Activated B cell treated with CpG ODN at 0.5 μM for 24 hours (primary cell): ENCODE measurements at places on chromosomes 3 and 15.

- no peak for DNase-seq
These were observed 2.5 kb upstream of the HHLA2 start for GRCh38 chr3:108293858-108294257.

- no peak for DNase-seq
These were observed 68.0 kb downstream of the ATP11B start for GRCh38 chr3:182861348-182861747.

GRCh38 chr3:25895443-25895842 lies 105.6 kb downstream of the OXSM start:
- no peak for DNase-seq

GRCh38 chr15:86624261-86625036 lies 544.8 kb downstream of the AGBL1 start:
- DNase-seq: no peak

- no peak for DNase-seq
These were observed 50.1 kb downstream of the UMPS start for GRCh38 chr3:124780356-124780755.

- no peak for DNase-seq
These were observed 1.1 kb upstream of the CDV3 start for GRCh38 chr3:133572158-133573053.

DNA sequence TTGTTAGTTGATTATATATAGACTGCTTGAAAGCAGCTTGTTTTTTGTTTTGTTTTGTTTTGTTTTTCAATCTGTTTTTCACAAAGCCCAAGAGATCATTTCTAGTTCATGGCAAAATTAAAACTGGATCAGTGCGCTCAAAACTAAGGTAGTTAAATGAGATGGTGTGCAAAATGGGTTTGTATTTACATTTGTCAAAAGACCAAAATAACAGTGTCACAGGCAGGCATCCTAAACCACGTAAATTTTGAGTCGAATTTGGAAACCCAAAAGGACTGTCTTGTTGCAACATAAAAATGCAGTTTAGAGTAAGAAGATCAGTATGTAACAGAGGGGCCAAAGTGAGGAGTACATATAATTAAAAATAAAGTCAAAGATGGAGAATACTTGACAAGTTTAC lies 2.4 kb downstream of the DMXL2 start:
- DNase-seq: no peak

DNA sequence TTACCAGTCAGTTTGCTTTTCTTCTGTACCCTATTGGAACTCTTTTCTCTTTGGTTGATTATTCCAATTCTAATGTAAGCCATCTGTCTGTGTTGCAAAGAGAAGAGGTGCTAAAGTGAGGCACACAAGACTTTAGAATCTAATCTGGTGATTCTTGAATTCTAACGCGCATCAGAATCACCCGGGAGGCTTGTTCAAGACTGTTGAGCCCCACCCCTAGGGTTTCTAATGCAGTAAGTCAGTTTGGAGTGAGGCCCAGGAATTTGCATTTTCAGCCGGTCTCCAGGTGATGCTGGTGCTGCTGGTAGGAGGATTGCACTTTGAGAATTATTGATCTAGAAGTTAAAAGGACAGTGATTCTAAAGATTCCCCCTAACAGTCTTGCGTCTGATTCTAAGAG lies 185.3 kb upstream of the CHRM5 start:
- no peak for DNase-seq

DNA sequence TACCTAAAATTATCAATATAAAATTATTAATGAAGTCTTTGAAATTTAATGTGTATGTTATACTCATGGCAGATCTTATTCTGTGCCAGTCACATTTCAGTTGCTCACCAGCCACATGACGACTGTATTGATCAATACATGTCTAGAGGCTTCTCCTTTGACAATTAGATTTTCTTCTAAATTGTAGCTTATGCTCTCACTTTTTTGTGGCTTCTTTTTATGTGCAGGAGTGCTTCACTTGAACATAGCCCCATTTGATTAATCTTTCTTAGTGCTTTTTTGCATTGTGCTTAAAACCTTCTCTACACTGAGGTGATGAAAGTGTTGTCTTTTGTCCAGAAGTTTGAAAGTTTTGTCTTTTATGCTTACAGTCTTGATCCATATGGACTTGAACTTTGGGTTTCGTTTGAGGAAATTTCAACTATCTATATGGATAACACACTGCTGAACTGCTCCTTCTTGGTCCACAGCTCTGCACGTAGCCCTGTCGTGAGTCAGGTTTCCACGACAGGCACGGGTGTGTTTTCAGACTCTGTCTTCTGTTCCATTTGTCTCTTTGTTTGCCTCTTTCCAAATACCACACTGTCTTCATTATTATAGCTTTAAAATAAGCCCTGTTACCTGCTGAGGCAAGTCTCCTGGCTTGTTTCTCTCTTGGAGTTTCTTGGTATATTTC lies 393.9 kb upstream of the CFAP20DC start:
- DNase-seq: no peak

- no peak for DNase-seq
These were observed 85.6 kb upstream of the GAP43 start for GRCh38 chr3:115537669-115538068.

- no peak for DNase-seq
These were observed 28.8 kb downstream of the SUMF1 start for GRCh38 chr3:4438296-4438695.

GRCh38 chr3:13272831-13273603 lies 147.1 kb downstream of the NUP210 start:
- DNase-seq: no peak

- no peak for DNase-seq
These were observed 28.4 kb downstream of the CCDC12 start for GRCh38 chr3:46947981-46948791.

GRCh38 chr3:151871639-151872468 lies 1.6 kb upstream of the SUCNR1 start:
- DNase-seq: no peak

GRCh38 chr3:24812116-24812515 lies 317.5 kb upstream of the THRB start:
- no peak for DNase-seq

DNA sequence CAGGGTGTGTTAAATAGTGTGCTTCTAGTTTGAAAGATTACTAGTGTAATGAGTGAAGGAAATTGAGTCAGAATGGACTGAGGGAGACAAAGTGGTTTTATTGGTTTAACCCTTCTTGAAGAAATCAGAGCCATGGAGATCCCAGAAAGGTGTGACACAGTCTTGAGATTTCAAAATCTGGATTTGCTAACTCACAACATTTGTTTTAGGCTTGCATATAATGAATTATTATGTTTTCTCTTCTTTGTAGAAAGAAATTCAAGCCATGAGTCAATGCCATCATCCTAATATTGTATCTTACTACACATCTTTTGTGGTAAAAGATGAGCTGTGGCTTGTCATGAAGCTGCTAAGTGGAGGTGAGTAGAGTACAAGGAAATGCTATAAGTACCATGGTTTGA lies 25.1 kb downstream of the OXSR1 start:
- DNase-seq: no peak

GRCh38 chr3:174202561-174202960 lies 656.6 kb upstream of the NAALADL2 start:
- DNase-seq: no peak

GRCh38 chr15:69718916-69719315 lies 266.3 kb downstream of the RPLP1 start:
- no peak for DNase-seq

DNA sequence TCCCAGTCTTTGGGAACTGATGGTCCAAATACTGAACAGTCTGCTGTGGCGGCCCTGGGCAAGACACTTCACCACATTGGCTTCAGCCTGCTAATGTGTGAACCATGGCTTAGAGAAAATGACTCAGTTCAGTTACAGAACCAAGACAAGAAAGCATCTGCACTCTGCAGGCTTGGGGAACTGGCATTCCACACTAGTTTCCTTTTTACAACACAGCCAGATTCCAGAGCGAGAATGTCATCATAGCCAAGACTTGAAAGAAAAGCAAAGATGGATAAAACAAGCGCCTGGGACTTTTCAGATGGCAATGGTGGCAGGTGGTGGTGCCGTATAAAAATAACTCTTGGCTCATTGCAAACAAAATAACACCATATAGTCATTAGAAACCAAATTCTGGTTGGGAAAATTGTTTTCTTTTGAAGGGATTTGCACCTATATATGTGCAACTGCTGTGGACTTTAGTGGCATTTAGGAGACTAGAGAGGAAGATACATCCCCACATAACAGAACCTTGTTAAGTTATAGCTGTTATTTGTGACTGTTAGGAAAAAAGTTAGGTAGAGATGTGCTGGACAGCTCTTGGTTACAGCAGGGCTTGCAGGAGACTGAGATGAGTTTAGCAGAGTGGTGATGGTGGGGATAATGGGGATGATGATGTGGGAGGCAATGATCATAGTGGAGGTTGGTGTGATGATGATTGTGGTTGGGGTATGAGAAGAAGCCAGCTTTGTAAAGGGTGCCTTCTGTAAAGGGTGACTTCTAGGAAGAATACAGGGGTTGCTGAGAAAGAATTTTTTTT lies 273.6 kb downstream of the THRB start:
- DNase-seq: no peak

DNA sequence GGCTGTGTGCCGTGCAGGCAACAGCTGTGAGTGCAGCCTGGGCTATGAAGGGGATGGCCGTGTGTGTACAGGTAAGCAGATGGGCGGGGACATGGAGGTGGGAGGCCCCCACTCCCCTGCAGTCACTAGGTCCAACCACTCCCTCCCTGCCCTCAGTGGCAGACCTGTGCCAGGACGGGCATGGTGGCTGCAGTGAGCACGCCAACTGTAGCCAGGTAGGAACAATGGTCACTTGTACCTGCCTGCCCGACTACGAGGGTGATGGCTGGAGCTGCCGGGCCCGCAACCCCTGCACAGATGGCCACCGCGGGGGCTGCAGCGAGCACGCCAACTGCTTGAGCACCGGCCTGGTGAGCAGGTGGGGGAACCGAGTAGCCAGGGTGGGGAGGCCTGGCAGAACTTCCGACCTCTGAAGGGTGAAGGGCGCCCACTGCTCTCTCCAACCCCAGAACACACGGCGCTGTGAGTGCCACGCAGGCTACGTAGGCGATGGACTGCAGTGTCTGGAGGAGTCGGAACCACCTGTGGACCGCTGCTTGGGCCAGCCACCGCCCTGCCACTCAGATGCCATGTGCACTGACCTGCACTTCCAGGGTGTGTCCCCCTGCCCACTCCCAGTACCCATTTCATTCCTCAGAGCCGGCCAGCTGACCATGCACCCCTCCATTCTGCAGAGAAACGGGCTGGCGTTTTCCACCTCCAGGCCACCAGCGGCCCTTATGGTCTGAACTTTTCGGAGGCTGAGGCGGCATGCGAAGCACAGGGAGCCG lies 11.6 kb downstream of the NT5DC2 start:
- no peak for DNase-seq

DNA sequence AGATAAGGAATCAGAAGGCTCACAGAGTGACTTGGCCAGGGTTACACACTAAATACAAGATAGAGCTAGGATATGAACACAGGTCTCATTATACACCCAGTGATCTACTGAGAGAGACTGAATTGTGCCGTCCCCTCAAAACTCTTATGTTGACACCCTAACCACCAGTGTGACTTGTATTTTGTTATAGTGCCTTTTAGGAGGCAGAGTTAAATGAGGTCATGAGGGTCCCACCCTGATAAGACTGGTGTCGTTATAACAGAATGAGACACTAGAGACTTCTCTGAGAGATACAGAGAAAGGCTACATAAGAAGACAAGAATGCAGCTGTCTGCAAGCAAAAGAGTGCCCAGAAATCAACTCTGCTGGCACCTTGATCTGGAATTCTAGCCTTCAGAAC lies 12.6 kb downstream of the KPNA1 start:
- no peak for DNase-seq

DNA sequence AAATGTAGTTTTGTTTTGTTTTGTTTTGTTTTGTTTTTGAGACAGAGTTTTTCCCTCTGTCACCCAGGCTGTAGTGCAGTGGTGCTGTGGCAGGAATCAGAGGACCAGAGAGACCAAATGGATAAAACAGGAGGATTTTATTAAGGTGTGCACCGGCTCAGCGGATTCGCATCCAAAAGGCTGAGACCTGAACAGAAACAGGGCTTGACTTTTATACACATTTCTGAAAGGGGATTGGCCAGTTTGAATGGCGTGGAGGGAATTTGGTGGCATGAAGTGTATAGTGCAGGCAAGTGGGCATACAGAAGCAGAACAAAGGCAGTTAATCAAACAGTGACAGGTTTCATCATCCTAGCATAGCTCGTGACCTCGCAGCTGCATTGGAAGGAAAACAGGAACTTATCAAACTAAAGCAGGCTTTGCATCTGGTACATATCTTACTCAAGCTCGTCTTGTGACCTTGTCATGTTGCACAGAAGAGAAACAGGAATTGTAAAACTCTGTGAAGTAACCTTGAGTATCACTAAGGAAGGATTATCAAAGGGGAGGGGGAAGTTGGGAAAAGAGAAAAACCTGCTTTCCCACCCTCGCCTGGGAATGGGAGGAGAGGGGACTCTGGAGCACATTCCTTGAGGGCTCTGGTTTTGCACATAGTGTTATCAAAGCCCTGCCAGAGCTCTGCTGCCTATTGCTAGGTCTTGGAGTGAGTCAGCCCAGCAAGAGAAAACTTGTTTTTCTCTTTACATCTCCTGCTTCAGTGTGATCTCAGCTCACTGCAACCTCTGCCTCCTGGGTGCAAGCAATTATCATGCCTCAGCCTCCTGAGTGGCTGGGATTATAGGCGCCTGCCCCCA lies 38.5 kb downstream of the C3orf62 start:
- no peak for DNase-seq

- DNase-seq: no peak
These were observed 260.3 kb upstream of the TPM1 start for GRCh38 chr15:62782071-62782841.

DNA sequence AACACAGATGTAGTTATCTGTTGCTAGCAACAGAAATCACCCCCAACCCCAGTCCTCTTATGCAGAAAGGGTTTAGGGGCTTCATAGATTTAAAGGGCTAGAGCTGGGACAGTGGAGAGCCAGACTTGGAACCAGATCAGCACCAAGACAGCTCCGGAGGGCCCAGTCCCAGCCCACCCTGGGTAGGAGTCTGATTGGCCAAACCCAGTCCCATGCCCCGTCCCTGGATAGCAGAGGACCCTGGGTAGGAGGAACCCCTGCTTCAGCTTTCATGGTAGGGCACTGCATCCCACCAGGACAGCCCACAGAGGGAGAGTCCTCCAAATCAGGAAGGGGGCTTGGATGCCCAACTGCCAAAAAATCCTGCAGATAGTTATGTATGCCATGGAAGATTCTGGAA lies 103.0 kb downstream of the CORO2B start:
- DNase-seq: no peak

DNA sequence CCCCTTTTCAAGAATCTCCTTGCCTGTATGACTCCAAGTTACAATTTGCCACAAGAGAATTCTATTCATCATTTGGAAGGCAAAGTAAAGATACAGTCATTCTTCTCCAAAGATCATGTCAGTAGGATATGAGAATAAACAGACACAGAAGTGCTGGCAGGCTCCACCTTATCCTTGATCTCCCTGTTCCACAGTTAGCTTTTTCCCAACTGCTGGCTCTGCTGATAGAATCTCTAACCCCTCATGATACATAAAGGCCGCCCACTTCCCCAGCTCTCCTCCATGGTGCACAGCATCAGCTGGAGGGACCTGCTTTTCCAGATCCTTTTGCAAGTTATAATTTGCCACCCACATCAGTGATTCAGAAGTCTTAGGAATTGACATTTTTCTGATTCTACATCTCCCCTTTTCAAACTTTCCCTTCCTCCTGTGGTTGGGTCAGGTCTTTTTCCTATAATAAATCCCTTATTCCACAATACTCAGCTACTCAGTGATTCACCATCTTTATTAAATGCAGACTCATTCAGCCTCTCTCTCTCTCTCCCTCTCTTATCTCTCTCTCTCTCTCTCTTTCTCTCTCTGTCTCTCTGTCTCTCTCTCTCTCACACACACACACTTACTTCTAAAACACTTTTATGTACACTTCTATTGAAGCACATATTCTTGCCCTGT lies 465.4 kb downstream of the GBE1 start:
- no peak for DNase-seq
